ENCODE measurements at places on chromosomes 4 and X. TPM values are rescaled to one million over a fixed set of nuclear protein-coding genes. Genes with fewer than 3 reads are reported as not detected.

DNA sequence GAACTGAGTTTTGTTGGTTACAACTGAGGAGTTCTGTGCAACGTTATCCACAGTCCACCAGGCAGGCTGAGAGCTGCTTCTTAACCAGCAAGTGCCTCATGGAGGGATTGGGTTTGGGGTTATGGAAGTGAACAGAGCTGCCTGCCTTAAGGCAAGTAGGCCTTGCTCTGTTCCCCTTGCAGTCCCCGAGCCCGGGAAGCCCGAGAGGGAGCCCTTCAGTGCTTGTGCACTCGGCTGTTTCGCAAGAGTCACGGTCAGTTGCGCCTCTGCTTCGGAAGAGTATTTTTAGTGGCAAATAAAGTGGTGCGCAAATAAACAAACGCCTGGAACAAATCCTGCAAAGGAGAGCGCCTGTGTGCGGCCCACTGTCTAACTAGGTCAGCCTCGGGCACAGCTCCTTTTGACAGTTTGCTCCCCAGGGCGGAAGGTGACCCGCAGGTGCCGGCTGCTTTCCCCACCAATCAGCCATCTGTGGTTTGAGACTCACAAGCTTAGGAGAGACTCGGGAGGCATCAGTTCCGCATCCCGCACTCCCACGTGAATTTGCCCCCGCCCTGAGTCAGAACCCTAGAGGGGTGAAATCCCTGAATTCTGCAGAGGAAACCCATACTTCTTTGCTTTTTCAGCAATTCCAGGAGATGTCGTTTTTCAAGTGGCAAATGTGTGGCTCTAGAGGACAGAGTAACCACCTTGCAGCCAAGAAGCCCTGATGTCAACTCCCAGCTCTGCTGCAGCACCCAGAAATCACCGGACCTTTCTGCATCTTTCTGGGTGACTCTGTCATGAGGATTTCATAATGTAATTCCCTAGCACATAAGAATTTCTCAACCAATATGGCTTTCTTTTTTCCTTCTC, 56.8 kb downstream of the LGI2 start:
- ATAC-seq: no peak

DNA sequence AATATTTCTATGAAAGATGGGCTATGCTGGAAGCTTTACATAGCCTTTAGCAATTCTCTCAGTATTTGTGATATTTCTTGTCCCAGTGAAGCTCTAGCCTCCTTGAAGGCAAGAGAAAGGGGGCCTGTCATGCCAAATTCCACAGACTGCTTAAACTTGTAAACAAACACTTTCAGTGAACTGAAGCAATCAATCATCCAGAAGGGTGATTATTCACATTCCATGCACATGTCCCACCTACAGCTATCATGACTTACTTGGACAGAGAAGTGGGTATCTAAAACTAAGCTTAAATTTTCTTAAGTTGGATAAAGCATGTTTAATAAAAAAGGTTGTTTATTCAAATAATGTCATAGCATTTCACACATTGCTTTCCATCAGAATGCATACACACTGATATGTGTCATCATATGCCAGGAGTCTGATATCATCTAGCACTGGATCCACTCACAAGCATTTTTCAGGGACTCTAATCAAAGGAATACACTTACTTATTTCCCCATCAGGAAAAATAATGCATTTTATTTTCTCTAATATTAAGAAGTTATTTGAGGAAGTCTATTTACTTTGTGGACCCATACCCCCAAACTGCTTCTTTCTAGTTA, 1.2 kb upstream of the FSTL5 start:
- no peak for ATAC-seq

- ATAC-seq: no peak
Observed at GRCh38 chr4:2560167-2560566, 23.7 kb downstream of the FAM193A start.

GRCh38 chr4:78926826-78927225, 12.4 kb downstream of the PAQR3 start:
- ATAC-seq: no peak

DNA sequence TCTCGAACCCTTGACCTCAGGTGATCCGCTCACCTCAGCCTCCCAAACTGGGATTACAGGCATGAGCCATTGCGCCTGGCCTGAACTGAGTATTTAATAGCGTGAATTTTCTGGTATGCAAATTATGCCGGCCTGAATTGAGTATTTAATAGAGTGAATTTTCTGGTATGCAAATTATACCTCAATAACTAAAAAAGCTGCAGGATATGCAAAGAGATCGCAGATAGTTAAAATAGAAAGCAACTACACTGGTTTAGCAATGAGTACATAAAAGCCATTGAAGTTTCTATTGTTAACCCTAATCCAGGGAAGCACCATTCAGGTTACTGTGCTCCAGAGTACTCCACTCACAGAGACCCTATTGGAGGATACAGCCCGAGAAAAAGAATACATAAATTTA, 22.8 kb downstream of the FBXW7 start:
- ATAC-seq: peak; percentile 49

DNA sequence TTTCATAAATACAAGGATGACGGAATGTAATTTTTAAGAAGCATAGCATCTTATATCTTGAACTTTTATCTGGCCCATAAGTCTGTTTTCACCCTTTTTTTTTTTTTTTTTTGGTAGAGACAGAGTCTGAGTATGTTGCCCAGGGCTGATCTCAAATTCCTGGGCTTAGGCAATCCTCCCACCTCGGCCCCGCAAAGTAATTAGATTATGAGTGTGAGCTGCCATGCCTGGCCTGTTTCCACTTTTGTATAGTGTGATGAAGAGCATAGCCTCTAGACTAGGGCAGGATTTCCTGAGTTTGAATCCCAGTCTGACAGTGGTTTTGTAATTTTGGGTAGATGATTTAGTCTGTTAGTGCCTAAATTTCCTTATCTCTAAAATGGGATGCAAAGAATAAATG, 11.0 kb downstream of the STIM2 start:
- ATAC-seq: no peak

SPANXC gene
- not detected for total RNA-seq

GRCh38 chrX:37000140-37000539, 8.0 kb upstream of the FAM47C start:
- no peak for ATAC-seq

FGF16 gene
- total RNA-seq: not detected

- no peak for ATAC-seq
Observed at GRCh38 chrX:43224496-43224895, 431.6 kb upstream of the MAOA start.

NAAA gene
- 36.5 TPM for total RNA-seq

GRCh38 chr4:47837908-47838294, at the start of gene CORIN:
TSS of gene CORIN (minus strand) at chr4:47838067. CDS start at chr4:47837949, 118 bp downstream.
- no peak for ATAC-seq

AFM gene
- total RNA-seq: not detected

DNA sequence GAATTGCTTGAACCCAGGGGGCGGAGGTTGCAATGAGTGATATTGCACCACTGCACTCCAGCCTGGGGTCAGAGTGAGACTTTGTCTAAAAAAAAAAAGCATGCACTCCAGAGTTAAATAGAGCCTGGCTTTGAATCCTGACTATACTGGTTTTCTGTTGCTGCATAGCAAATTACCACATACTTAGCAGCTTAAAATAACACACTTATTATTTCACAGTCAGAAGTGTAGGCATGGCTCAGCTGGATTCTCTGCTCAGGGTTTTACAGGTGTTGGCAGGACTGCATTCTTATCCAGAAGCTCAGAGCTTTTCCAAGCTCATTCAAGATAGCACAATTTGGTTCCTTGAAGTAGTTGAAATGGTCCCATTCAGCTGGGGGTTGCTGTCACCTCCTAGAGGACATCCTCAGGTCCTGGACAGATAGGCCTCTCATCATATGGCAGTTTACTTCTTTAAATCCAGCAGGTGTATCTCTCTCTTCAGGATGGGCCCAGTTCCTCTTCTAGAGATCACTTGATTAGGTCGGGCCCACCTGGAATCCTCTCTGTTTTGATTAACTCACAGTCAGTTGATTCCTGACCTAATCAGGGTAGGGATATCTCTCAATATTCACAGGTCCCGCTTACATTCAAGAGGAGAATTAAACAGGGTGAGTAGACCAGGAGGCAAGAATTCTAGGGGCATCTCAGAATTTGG, 26.8 kb downstream of the DOCK11 start:
- ATAC-seq: no peak

NDNF gene
- total RNA-seq: 0.13 TPM

GRCh38 chrX:23003116-23003515, 3.4 kb downstream of the DDX53 start:
- no peak for ATAC-seq

DNA sequence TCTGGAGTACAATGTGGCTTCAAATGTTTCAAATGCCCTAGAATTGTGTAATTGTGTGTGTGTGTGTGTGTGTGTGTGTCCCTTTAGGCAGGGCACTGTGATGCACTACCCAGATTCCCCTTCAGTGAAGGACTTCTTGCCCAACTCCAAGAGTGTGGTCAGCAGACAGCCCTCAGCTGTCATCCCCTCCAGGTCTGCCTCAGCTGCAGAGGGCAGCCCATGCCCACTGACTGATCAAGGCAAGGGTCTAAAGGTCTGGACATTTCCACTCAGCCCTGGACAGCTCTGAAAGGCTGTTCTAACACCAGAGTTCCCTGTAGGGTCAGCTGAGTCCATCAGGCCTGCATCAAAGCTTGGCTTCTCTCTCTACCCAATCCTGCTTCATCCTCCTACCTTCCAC, 83.9 kb upstream of the USP9X start:
- no peak for ATAC-seq

DNA sequence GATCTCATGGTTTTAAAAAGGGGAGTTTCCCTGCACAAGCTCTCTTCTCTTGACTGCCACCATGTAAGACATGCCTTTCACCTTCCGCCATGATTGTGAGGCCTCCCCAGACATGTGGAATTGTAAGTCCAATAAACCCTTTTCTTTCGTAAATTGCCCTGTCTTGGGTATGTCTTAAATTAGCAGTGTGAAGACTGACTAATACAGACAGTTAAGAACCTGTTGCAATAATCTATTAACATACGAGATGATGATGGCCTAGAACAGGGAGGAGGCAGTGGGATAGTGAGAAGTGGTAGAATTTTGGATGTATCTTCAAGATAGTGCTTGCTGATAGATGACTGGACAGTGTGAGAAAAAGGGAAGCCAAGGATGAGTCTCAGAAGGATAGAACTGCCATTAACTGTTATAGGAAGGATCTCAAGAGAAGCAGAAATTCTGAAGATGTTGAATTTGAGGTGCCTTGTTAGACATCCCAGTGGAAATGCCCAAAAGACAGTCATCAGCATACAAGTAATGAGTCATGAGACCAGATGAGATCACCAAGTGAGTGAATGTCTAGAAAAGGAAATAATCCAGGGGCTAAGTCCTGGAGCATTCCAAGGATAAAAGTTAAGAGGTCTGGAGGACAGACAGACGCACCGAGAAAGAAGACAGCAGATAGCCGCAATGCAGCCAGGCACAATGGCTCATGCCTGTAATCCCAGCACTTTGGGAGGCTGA, 38.8 kb upstream of the UGDH start:
- no peak for ATAC-seq

- peak; percentile 53 for ATAC-seq
Observed at GRCh38 chr4:173264684-173265185, 69.4 kb downstream of the HMGB2 start.

GRCh38 chrX:151695583-151696340, 504 bp downstream of the PRRG3 start:
- ATAC-seq: no peak

ARL9 gene
- 0.24 TPM for total RNA-seq

GRCh38 chr4:65467068-65467680, 203.1 kb downstream of the EPHA5 start:
- no peak for ATAC-seq

MAP3K15 gene
- 7.1 TPM for total RNA-seq

DNA sequence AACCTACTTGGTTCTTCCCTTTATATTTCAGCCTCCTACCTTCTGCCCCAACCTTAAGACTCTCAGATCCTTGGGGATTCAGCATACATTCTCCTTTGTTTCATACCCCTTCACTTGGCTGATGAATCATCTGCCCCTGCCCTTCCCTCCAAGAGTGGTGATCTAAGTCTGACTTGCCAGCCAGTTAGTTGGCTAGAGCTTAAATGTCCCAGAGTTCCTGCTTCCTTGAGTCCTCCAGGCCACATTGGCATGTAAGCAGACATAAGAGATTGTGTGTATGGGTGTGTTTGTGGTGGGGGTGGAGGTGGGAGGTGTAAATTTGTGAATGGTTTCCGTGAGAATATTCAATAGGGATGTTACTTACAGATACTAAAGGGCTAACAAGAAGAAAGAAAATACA, 3.7 kb upstream of the TEX13D start:
- no peak for ATAC-seq

- no peak for ATAC-seq
Observed at GRCh38 chr4:28373601-28374000, 1513.0 kb downstream of the STIM2 start.

CXCL11 gene
- total RNA-seq: not detected

ADH6 gene
- not detected for total RNA-seq

- no peak for ATAC-seq
Observed at GRCh38 chr4:17722356-17722700, 59.1 kb downstream of the FAM184B start.

- peak; percentile 43 for ATAC-seq
Observed at GRCh38 chr4:147518846-147519767, 38.2 kb downstream of the EDNRA start.

- peak; percentile 37 for ATAC-seq
Observed at GRCh38 chr4:47913861-47914219, 543 bp downstream of the NFXL1 start.

- peak; percentile 47 for ATAC-seq
Observed at GRCh38 chr4:170259631-170260153, 169.9 kb upstream of the AADAT start.

GRCh38 chr4:54332542-54332941, 103.4 kb downstream of the PDGFRA start:
- ATAC-seq: no peak

DNA sequence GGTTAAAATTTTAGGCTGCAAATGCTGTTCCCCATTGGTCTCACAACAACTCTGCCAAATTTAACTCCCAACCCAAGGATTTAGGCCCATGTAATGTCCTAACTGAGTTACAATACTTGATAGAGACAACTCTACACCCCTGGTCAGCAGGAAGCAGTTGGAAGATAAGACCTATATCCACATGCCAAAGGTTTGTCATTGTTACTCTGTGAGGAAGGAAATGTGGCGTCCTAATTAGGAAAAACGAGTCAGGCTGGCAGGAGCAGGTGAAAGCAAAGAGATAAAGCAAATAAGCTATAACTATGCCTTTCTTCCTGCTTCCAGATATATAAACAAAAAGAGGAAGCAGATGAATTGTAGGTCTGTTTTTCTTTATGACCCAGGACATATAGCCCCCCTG, 69.1 kb downstream of the SPIN4 start:
- ATAC-seq: no peak

- no peak for ATAC-seq
Observed at GRCh38 chr4:8179771-8180170, 19.3 kb upstream of the SH3TC1 start.

DNA sequence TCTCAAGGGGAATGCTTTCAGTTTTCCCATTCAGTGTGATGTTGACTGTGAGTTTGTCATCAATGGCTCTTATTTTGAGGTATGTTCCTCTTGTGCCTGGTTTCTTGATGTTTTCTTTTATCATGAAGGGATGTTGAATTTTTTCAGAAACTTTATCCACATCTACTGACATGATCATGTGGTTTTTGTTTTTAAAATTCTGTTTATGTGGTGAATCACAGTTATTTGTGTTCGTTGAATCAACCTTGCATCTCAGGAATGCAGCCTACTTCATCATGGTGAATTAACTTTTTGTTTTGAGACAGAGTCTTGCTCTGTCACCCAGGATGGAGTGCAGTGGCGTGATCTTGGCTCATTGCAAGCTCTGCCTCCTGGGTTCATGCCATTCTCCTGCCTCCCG, 263.1 kb upstream of the KLF3 start:
- no peak for ATAC-seq

- ATAC-seq: no peak
Observed at GRCh38 chr4:123843137-123843536, 446.5 kb downstream of the SPRY1 start.

Data from activated T-helper 17 cell treated with anti-CD3 and anti-CD28 coated beads, Interleukin-2, amount 50 U/mL, for 72 hours (primary cell).